Activated CD4-positive, alpha-beta T cell treated with anti-CD3 and anti-CD28 coated beads, Interleukin-2, amount 50 U/mL, for 48 hours (primary cell): ENCODE measurements at places on chromosomes 12 and 14.
A peak's percentile ranks its signal among the peaks of the same experiment; 100 is the strongest.

DNA sequence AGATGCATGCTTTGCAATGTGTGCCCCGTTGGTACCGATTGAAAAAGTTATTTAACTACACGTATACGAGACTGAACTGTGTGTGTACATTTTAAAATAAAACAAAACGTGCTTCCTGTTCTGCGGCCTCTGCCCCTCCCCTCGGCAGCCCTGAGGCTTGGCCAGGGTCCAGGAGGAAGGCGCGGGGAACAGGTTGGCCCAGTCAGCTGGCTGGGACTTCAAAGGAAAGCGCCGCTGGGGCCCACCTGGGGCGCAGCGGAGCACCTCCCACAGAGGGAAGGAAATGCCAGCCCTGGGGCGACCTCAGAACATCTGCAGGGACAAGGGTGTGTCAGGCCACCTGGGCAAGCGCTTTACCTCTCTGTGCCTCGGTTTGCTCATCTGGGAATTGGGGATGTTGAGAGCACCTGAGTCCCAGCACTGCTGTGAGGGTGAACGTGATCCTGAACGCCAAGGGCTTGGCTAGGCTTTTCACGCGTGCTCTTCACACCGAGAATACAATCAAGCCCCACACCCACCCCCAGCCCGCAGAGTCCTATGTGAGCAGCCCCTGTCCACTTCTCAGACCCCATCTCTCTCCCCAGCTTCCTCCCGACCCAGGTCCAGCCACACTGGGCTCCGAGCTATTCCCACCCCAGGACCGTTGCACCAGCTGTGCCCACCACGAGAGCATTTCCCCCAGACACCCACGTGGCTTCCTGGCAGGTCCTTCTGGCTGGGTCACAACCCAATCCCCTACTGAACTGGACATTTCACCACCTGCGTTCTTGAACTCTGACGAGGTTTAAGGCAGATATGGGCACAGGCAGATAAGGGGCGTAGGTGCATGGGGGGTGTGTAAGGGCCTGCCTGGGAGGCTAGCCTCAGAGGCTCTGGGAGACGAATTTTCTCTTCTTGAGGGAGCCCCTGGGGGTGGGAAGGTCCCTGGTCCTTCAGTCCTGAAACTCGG is 41.9 kb upstream of the NCOR2 start:
- DNase-seq, result peak; percentile 70

DNA sequence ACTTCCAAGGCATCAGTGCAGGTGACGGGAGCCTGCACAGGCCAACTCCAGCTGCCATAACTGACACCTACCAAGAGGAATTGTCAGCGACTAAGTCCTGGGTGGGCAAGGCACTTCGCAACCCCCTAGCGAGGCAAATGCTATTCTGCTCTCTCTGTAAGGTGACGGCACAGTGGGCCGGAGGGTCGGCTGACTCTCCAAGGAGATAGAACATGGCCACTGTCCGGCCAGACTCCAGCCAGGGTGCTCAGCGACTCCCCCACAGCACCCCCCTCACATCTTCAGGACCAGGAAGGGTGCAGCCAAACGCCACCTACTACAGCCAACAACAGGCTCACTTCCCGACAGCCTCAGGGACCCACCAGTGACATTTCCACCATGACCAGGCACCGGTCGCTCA is 13.2 kb downstream of the RAB35 start:
- no peak for DNase-seq

- no peak for DNase-seq
Measured at GRCh38 chr14:88130057-88130432, 125.1 kb downstream of the GPR65 start.

- DNase-seq, result no peak
Measured at GRCh38 chr14:55361190-55361589, 50.4 kb downstream of the ATG14 start.
